ENCODE measurements at places on chromosomes 11 and 22. TPM values are rescaled to one million over a fixed set of nuclear protein-coding genes. Genes with fewer than 3 reads are reported as not detected.
A peak's percentile ranks its signal among the peaks of the same experiment; 100 is the strongest.

The MS4A4A gene
- not detected for total RNA-seq

- DNase-seq, result no peak
Measured at GRCh38 chr11:120208777-120209176, 2.1 kb upstream of the OAF start.

DNA sequence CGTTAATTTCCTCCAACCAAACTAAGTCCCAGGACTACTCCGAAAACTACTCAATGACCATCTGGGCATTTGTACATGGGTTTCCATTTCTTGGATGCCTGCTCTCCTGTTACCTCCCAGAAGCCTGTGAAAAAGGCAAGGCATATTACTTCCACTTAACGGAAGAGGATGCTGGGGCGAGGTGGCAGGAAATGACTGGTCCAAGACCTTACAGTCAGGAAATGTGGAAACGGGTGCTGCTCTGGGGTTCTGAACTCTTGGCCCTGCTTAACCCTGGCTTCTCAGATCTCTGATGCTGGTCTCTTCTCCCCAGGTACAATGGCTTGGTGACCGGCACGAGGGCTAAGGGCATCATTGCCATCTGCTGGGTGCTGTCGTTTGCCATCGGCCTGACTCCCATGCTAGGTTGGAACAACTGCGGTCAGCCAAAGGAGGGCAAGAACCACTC, 12.9 kb downstream of the ADORA2A start:
- DNase-seq, result no peak

GRCh38 chr22:38298312-38299005, 18.8 kb downstream of the CSNK1E start:
- DNase-seq, result peak; percentile 28

- DNase-seq, result no peak
Measured at GRCh38 chr11:4658629-4659445, 15.1 kb downstream of the OR51E1 start.

The MMP1 gene
- total RNA-seq, result 0.24 TPM

- no peak for DNase-seq
Measured at GRCh38 chr11:123628936-123629683, 25.3 kb downstream of the SCN3B start.

GRCh38 chr11:75757651-75758050, 10.9 kb upstream of the DGAT2 start:
- no peak for DNase-seq

The BATF2 gene
- total RNA-seq, result 0.53 TPM

DNA sequence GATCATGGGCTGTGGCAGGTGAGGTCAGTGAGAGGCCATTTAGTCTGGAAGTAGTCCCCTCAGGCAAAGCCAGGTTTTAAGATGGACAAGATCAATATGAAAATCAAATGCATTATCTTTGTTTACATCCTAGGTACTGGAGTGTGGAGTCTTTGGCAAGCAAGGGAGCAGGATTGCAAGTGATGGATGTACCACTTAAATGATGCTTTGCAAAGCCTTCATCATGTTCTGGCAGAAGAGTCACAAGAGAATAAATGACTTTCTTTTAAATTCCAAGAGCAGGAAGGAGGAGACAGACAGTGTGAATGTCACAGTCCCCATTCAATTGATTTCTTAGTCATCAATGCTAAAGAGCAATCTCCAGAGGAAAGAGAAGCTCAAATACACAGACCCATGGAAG, 908.3 kb downstream of the FAM181B start:
- no peak for DNase-seq

DNA sequence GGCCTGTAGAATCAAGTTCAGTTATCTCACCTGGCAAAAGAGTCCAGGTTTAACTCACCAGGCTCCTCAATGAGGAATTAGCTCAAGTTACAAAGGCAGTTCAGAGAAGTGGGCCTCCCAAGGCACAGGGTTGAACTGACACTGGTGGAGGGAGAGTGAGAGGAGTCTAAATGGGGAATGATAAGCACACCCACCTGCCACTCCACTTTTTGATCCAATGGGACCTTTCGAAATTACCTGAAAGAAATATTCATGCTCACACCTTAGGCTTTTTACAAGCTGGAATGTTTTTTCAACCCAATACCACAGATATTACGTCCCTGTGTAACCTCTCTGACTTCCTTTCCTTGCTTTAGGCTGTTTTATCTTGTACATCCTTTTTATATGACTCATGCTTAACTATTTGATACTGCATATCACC, 642.7 kb upstream of the TENM4 start:
- DNase-seq, result no peak

The ZBTB16 gene
- total RNA-seq, result 29.6 TPM

GRCh38 chr11:59755701-59756557, 753 bp downstream of the STX3 start:
- DNase-seq, result peak; percentile 41

- DNase-seq, result no peak
Measured at GRCh38 chr22:20819471-20819870, 39.1 kb downstream of the PI4KA start.

DNA sequence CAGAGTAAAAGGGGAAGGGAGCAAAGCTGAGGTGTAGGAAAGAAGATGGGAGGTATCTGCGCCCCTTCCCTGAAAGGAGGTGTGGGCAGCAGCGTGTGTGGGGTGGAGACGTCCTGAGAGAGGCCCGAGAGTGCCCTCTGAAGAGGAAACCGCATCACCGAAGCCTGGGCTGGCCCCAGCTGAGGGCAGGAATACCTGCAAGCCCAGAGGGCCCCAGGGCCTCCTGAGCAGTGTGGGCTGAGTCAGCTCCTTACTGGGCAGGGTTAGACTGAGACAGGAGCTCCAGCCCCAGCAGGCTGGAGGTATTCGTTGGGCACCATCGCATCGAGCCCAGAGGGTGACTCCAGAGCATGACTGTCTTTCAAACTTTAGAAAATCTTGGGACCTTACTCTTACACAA, 534.0 kb upstream of the B3GAT1 start:
- no peak for DNase-seq

GRCh38 chr22:30226192-30226832, 20.2 kb downstream of the LIF start:
- DNase-seq, result no peak

DNA sequence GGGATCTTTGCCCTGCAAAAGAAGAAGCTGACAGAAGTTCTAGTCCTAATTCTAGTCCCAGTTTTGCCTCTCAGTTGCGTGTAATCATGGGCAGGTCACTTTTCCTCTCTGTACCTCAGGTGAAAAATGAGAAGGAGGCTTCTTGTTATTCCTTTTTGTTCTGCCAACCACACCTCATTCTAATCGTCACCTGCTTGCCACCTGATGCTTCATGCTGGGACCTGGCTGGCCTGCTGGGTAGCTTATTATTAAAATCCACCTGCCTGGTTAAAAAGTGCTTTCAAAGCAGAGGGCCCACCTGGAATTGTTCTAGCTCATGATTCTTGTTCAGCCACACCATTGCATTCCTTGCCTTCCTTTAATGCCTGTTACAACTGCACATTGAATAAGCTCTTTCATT, 8.4 kb upstream of the ALG8 start:
- DNase-seq, result no peak

DNA sequence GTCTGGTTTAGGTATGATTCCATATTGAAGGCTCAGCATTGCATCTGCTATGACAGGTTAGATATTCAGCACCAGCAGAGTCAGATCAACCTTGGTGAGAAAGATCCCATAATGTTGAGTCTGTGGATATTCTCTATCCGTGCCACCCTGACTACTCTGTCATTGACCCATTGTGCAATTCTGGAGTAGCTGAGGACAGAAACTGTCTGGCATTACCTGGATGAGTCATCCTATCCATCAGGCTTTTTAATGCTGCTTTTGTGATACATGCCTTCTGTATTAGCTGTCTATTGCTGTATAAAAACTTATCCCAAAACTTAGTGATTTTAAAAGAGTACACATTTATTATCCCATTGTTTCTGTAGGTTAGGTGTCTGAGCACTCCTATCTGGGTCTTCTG, 189.1 kb upstream of the FAT3 start:
- DNase-seq, result no peak

The LARGE2 gene
- total RNA-seq, result 39.4 TPM

The JHY gene
- total RNA-seq, result 3.5 TPM
